ENCODE measurements at places on chromosomes 12 and 14.

DNA sequence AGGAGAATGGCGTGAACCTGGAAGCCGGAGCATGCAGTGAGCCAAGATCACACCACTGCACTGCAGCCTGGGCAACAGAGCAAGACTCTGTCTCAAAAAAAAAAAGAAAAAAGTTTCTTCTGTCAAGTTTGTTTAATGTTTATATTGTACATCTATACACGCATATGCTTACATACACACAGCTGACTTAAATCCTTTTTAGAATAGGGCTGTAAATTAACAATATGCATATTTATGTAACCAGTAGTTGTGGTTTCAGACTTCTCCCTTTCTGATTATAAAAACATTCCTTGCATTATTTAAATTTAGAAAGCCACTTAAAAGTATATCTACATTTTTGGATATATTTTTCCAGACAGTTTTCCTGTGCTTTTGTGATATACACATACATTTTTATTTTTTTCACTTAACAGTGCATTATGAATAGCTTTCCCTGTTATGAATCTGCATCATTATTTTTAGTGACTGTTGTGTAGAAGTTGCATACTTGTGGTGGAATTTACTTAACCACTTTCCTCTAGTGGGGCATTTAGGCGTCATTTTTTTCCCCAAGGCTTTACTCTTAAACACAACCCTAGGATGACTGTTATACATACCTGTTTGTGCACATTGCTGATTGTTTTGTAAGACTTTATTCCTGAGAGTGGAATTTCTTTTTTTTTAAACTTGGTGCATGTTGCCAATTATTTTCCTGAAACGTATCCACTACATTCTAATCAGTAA lies 29.4 kb downstream of the POLR3B start:
- no peak for DNase-seq

DNA sequence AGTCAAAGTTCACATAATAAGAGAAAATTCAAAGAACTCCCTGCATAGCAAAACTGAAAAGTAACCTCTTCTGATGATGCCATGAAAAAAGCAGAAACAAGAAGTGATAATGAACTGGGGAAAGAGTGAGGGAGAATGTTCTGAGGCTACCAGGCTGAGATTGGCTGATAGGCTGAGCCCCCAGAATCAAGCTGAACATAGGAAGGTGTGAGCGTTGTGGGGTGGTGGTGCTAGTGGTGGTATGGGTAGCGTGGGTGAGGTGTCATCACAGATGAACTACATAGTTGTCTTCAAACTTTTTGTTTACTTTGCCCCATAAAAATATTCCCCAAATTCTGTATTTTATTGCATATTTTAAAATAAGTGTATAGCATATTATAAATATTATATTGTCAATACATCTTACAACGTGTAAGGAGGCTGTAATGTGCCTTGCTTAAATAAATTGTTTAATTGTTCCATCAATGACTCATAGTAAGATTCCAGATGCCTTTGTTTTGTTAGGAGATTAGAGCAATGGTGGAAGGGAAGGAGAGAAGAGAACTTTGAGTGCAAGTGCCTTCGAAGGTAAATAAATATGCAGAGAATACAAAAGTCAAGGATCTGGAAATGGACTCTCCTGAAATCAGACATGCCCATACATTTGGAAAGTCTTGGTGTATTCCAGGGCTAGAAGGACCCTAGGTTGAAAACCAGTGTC lies 15.8 kb upstream of the CFAP54 start:
- no peak for DNase-seq

DNA sequence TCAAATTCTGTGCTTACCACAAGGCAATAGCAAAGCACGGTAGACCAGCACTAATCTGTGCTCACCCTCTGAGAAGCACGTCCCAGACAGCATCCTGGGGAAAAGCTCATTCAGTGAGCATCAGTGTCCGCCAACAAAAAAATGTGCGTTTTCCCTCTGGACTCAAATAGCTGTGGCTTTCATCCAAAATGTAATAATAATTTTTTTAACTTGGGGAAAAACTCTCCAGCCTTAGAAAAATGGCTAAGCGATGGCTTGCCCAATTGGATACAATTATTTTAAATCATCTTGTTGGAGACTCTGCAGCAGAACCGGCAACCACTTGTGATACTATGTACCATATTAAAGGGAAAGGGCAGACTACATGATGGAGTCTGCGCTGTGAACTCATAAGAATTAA lies 1.1 kb upstream of the KRT77 start:
- DNase-seq = no peak

- no peak for DNase-seq
Observed at GRCh38 chr12:18158774-18159557, 69.0 kb upstream of the RERGL start.

DNA sequence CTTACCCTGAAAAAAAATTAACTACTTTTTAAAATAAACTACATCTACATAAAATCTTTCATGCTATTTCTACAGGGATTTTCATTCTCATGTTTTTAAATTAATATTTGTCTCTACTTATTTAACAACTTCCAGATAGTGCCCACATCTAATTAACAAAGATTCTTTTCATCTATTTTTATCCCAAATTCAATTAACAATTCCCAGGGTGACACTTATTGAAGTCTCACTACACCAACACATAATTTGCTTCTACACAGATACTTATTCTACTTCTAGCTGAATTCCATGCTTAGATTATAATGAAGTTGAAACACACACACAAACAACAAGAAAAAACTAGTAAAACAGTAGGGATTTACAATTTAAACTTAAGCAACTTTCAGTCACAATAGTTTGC lies 336.6 kb downstream of the ACSS3 start:
- no peak for DNase-seq

DNA sequence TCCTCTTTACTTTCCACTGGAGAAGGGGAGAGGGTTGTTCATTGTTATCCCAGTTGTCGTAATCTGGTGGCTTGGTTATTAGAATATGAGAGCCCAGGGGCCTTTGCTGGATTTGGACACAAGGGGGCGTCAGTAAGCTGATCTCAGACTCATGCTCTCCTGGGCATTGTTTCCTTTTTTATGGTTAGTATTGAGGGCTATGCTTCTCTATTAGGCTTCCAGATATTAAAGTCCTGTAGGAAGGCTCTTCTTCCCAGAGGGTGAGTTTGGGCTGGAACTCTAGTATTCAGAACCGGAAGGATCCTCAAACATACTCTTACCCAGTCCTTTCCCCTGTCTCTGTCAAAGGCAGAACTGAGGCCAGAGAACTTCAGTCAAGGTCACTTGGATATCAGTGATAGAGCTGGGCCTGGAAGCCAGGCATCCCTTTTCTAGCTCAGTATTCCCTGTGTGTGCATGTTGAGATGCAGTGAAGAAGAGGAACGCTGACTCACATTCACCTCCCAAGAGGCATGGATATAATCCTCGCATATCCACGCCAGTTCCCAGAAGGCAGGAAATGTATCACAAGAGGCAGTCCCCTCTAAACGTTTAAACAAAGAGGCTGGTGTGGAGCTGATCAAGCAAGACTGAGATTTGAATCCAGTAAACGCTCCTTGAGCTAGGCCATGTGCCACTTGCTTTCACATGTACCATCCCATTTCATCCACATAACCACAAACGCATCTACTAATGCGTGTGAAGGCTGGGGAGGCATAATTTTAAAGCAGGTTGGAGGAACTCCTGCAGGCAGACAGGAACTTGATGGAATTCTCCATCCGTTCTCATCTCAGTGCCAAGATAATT lies 41.6 kb downstream of the UBE3B start:
- no peak for DNase-seq

DNA sequence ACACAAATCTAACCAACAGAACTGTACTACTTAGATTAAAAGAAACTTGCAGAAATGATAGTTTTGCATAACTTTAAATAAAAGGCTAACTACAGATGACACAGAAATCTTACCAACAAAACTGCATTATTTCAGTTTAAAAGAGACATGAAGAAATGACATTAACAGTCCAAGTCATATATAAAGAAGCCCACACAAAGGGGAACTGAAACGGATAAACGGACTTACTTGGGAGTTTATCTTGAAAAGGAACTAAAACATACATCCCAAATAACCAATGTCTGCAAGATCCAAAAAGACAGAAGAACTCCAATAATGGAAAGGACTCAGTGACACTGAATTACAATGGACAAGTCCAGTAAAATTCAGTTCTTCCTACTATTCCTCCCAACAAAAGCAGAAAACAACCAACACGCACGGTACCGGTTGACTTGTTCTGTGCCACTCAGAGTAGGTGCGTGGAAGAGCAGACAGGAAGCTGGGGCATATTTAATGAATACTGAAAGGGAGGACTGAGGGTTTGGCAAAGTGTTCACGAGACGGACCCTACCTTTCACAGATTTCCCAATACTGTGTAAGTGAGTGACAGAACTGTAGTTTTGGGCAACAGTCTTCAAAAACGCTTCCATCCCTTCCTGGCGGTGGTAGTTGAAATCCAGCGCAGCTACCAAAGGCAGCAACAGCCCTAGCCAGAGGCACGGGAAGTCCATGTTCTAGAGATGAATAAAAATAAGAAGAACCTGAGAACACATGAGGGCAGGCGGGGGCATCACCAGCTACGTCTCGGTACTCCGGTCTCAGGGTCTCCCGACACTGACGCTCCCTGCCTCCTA lies 627 bp downstream of the CPM start:
- peak; percentile 45 for DNase-seq

DNA sequence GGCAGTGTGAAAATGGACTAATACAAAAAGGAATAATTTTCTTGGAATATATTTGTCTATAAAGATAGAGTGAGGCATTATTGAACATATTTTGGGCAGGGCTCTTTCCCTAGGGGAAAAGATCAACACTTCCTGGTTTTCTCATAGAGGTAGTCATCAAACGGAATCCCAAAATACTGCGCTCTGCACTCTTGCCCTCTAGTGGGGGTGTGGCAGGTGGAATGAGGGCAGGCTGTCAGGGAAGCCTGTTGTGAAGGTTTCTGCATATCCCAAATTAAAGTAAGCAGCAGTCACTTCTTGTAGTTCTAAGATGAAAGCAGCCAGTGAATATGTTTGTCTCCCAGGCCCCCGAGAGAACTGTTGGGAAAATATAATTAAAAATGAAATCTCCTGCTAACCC lies 666.8 kb upstream of the TMEM132C start:
- no peak for DNase-seq

Data from NCI-H1930 (cell line).